CD8-positive, alpha-beta T cell (primary cell): ENCODE measurements at places on chromosomes 7 and 10.

DNA sequence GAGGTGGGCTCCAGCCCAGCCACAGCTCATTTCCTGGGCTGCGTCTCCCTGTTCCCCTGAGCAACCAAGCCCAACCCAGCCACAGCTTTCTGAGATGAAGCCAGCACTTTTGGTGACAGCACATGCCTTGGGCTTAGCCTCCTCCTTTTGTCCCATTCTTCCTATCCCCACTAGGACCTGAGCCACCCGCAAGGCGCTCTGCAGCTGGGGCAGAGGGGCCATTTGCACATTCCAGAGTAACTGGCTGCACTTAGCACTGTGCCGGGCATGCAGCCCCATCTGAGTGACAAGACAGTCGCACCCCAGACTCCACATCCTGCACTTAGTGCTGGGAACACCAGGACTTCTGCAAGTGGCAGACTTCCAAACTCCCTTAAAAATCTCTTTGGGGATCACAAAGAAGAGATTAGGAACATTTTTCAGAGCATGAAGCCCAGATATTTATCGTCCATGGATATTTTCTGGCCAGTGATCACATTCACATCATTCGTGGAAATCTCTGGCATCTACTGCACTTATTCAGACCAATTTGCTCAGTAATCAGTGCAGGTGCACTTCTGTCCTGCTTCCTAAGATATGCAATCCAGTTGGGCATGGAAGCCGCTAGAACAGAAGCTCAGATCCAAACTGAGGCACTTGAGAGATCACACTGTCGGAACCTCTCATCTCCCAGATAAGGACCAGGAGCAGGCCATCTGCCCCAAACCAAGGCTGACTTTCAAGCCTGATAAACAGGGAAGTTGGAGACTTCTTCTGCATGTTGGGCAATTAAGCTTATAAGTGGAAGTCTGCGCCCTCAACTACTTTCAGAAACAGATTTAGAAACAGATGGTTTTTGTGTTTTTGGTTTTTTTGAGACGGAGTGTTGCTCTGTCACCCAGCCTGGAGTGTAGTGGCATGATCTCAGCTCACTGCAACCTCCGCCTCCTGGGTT is 26.4 kb downstream of the CHST15 start:
- no peak for DNase-seq

DNA sequence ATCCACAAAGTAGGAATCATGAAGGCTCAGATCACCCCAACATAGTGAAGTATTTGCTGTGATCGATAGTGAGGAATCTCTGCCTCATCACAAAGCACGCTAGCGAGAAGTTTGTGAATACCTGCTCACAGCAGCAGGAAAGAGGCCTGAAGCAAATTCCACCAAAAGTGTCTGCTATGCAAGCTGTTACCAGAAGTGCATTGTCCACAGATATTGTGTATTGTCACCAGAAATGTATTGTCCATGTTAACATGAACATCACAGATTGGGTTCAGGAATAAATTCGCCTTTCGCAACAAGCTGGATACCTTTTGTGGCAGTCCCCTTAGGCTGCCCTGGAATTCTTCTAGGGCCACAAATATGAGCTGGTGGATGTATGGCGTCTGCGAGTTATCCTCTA is 127.9 kb downstream of the MARCHF5 start:
- DNase-seq: no peak

GRCh38 chr10:48634198-48634983 is 29.5 kb upstream of the ARHGAP22 start:
- peak; percentile 17 for DNase-seq

DNA sequence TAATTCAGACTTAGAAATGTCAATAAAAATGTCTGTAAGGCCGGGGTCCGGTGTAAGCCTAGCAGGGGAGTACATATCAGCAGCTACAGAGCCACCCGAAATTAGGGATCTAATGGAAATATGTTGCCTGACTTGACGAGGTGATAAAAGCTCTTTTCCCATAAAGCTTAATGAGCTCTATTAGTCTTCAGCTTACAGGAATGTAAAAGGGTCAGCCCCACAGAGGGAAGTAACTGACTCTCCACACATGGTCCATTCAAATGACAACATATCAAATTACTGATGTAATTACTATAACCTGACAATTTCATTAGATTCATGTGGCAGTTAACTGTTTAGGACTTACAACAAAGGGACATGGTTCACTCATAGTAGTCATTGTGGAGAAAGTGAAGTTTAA is 62.3 kb downstream of the ATE1 start:
- no peak for DNase-seq

- DNase-seq: no peak
Observed at GRCh38 chr10:61589547-61590243, 73.0 kb upstream of the CABCOCO1 start.

DNA sequence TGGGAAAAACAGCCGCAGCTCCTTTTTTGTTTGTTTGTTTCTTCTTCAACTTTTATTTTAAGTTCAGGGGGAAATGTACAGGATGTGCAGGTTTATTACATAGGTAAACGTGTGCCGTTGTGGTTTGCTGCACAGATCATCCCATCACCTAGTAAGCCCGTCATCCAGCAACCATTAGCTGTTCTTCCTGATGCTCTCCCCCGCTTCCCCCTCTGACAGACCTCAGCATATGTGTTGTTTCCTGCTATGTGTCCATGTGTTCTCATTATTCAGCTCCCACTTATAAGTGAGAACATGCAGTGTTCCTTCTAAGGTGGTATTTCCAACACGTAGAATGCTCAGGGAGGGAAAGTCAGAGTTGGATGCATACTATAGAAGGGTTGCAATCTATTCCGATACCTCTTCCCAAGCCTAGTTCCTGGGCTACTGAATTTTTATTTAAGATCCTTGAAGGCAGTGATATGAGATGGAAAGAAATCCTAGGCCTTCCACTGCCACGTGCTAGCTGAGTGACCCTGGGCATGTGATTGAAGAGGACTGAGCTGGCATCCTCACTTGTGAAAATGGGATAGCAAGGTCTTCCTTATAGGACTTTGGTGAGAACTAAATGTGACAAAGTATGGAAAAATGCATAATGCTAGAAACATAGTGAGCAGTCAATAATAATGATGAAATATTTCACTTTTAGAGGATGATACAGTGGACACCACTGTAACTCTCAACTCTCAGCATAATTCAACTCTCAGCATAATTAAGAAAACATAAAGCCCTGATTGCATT is 278.5 kb downstream of the REEP3 start:
- DNase-seq: no peak

GRCh38 chr7:169276-170172 is 22.8 kb upstream of the FAM20C start:
- no peak for DNase-seq

GRCh38 chr7:98221611-98222532 is 10.6 kb downstream of the BHLHA15 start:
- DNase-seq: no peak
